Naive thymus-derived CD8-positive, alpha-beta T cell (primary cell): ENCODE measurements at places on chromosomes 2 and 18.

DNA sequence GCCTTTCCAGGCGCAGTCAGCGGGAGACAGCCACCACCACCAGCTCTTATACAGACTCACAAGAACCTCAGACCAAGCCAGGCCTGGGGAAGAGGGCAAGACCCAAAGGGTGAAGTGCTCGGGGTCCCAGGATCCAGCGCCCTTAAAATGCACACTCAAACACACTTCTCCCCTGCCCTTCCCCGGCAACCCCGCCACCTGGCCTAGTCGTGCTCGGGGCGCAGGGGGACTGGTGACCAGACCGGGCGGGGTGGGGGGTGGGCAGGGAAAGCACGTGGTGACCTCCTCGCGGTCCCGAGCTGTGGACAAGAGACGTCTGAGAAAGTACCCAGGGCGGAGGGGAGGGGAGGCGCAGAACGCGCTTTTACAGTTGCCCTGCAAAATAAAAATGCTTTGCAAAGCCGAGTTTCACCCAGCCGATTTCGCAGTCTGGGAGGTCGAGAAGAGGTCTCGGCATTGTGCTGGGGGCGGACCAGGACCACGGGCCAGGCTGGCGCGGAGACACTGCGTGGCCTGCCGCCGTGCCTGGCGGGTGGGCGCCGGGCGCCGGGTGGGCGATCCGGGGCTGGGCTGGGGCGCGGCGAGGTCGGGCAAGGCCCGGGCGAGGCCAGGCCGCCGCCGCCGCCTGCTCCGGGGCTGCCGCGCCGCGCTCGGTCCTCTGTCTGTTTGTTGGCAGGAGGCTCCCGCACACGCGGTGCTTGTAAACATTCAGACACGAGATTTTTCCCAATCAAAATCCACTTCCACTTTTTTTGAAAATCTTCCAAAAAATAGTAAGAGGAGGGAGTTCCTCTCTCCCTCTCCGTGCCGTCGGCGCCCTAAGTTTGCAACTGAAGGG is 2.0 kb downstream of the BCL11A start:
- no peak for DNase-seq

- DNase-seq = no peak
These were observed 38.6 kb upstream of the KCNF1 start for GRCh38 chr2:10873171-10873570.

DNA sequence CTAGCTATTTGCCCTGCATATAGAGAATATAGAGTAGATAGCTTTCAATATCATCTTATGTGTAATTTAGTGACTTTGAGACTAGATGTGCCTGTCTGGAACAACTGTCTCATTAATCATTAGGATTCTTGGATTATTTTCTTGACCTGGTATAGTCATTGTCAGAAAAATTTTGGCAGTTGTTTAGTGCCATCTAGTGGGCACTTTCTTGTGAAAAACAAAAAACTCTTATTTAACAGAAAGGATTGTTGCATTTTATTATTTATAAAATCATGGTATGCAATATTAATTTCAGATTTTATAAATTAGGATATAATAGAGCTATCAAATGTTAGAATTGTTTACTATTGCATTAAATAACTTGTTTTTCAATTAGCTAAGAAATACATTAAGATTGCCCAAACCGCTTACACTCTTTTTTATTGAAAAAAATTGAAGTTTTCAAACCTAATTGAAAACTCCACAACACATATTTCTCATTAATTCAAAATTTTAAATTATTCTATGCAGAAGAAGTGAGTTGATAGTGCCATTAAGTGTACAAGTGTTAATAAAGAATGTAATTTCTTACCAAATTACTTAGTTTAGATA is 80.3 kb downstream of the DYNAP start:
- no peak for DNase-seq

GRCh38 chr2:43000242-43001054 is 208.1 kb upstream of the HAAO start:
- DNase-seq = no peak

GRCh38 chr2:196849895-196850294 is 40.7 kb upstream of the C2orf66 start:
- DNase-seq = no peak

GRCh38 chr2:7492719-7493118 is 575.5 kb downstream of the RNF144A start:
- DNase-seq = no peak

- no peak for DNase-seq
These were observed 249.9 kb upstream of the THUMPD2 start for GRCh38 chr2:40028792-40029488.

DNA sequence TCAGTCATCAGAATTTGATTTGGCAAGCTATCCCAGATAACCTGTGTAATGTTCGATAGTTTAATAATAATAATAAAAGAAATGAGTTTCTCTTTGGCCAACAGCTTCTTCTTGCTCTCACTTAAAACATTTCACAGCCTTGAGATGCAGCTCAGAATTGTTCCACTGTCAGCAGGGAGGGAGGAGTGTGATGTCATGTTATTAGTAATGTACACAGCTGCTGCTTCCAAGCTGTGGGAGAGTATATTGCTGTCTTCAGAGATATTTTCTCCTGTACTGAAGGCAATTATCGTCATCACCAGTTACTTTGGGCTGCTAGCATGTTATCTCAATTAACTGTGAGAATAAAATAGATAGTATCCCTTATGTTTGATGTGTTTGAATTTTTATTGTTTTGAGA is 146.9 kb upstream of the MAP3K20 start:
- DNase-seq = no peak

GRCh38 chr2:105779394-105779793 is 34.7 kb downstream of the NCK2 start:
- no peak for DNase-seq

GRCh38 chr18:2540575-2540974 is 30.7 kb downstream of the METTL4 start:
- DNase-seq = no peak

- no peak for DNase-seq
These were observed 279.6 kb downstream of the TXNL1 start for GRCh38 chr18:56358608-56359280.

- DNase-seq = no peak
These were observed 43.8 kb downstream of the GBX2 start for GRCh38 chr2:236124182-236124893.

DNA sequence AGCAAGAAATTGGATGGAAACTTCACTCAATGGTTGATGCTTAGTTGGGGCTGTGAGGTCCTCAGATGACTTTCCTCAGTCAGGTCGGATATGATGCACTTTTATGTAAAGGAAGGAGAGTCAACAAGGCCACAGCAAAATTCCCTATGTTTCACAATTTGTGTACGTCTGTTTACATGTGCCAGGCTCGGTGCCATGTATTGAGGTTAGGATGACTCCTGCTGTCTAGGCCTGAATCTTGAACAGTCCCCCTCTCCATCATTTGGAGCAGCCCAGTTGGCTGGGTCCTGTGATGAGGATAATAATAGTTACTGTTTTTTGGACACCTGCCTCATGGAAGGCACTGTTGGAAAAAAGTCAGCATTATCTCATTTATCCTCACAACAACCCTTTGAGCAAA is 43.1 kb downstream of the VSNL1 start:
- no peak for DNase-seq

GRCh38 chr2:167758292-167758691 is 489.1 kb downstream of the STK39 start:
- DNase-seq = no peak

DNA sequence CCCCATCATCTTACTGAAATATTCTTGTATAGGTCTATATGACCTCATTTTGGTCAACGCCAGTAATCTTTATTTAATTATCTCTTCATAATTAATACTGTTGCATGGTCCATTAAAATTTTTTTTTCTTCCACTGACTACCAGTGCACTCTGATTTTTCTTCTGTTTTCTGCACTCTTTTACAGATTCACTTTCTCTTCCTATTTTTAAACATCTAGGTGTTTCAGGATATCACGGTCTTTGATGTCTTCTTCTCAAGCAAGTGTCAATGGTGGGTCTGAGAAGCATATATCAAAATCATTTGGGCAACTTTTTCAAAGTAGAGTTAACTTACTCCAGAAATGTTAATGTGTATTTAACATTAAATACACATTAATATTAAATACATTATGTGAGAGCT is 51.4 kb downstream of the CCDC141 start:
- DNase-seq = no peak

DNA sequence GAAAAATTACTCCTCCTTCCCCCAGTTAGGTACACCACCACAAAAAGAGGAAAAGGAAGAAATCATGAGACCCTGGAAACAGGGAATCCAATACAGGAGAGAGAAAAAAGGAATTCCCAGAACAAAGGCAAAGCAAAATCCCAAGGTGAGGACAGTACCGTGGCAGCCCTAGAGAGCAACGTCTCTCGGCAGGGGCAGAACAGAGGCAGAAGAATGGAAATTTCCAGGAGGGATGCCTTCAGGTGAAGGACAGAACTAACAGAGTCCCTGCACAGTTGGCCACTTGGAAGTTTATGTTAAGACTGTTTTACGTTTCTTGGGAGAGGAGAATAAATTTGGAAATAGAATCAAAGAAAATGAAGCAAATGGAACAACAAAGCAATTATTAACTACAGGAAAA is 27.7 kb downstream of the GRB14 start:
- no peak for DNase-seq

GRCh38 chr2:106191511-106192016 is 2.5 kb downstream of the UXS1 start:
- no peak for DNase-seq

- no peak for DNase-seq
These were observed at the start of gene CRIM1 for GRCh38 chr2:36355151-36355889. Gene CRIM1, plus strand, starts transcription at chr2:36355778. Its CDS starts 515 bp downstream, at chr2:36356293.

DNA sequence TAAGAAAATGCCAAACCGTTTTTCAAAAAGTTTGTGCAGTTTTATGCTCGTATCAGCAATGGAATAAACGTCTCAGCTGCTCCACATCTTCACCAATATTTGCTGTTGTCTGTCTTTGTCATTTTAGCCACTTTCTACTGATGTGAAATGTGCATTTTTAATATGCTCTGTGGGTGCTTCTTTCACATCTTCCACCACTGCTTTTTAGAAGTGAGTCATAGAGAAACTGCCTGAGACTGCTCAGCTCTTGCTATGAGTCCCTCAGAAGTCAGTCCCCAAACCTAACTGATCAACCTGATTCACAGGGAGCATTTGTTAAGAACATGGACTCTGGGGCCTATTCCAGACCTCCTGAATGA is 41.0 kb upstream of the EPC2 start:
- DNase-seq = no peak

GRCh38 chr18:76252880-76253279 is 242.2 kb downstream of the ZNF516 start:
- no peak for DNase-seq

GRCh38 chr2:234565201-234565600 is 68.3 kb upstream of the ARL4C start:
- no peak for DNase-seq

DNA sequence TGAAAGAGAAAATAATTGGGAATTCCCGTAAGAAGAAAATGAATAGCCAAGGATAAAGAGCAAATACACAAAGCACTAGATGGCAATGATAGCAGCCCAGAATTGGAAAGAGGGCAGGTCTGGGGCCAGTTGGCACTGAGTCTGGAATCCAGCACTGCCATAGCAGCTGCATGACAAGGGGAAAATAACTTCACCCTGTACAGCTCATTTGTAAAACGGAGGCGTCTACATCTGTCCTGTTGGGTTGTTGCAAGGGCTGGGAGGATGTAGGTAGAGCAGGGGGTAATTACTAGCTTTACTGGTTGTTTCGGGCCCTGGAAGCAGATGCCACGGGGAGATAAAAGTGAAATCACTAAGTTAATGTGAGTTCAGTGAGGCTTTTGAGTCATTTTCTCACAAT is 110.0 kb upstream of the RASGRP3 start:
- no peak for DNase-seq

- DNase-seq = no peak
These were observed 21.7 kb downstream of the BCL11A start for GRCh38 chr2:60531701-60532133.

DNA sequence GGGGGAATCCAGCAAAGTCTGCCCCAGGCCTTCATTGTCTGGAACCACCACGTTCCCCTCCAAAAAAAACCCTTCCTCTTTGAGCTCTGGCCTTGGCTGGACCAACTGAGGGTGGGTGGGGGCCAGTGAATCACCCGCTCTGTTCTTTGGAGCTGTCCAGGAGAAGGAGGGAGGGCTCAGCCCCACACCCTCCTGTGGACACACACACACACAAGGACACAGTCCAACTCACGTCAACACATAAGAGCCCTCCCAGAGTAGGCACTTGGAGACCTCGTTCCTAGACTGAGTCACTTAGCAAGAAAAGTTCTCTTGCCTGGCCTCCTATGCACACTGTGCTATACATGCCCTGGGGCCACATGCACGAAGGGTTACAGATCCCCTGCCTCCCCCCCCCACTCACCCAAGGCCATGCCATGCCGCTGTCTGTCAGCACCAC is 1.2 kb upstream of the TNS1 start:
- DNase-seq = no peak

DNA sequence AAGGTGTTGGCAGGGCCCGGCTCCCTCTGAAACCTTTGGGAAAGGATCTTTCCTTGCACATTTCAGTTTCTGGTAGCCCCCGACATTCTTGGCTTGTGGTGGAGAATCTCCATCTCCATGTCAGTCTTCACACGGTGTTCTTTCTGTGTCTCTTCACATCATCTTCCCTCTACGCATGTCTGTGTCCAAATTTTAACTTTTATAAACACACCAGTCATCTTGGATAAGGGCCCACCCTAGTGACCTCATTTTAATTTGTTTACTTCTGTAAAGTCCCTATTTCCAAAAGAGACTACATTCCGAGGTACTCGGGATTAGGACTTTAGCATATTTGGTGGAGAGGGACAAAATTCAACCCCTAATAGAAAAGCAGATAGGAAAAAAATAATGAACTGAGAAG is 138.4 kb downstream of the GALNT3 start:
- DNase-seq = no peak

GRCh38 chr2:168494190-168494711 is 38.2 kb downstream of the CERS6 start:
- no peak for DNase-seq

DNA sequence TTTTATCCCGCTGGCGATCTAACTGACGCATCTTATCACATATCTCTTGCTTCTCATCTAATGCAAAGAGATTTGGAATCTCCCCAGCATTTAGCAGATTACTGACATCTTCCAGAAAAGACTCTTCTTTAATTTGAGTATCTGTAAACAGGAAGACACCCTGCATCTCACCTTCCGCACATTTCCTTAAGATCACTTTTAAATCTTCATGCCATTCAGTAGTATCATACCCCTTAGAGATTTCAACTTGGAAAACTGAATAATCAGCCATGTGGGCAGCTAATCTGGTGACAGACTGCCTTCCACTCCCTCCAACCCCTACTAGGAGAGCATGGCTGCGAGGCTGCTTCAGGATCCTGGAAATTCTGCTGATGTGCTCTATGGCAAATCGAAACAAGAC is 204.3 kb downstream of the DNAH7 start:
- DNase-seq = no peak
